ENCODE measurements at places on chromosomes 6 and 20.

DNA sequence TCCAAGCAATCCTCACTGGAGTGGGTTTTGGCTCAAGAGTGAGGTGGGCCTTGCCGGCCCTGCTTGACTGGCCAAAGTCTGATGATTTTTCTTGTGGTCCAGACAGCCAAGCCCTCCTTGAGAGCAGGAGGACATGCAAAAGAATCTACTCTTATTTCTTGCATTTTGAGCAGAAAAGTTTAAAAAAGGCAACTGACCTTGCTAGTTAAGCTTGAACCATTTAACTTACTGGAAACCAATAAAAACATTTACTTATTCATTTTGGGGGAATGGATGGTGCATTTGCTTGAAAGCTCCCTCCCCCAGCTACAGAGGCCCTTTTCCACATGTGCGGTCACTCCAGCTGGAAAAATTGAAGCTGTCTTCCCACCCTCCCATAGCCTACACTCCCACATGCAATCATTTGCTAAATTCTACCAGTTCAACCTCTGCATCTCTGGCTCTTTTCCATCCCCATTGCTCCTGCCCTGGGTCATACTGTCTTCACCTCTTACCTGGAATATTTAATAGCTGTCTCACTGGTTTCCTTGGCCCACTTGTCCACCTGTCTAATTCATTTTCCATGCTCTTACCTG is 527.9 kb downstream of the DHX35 start:
- no peak for DNase-seq

- no peak for DNase-seq
Measured at GRCh38 chr20:8039042-8039441, 19.5 kb upstream of the TMX4 start.

DNA sequence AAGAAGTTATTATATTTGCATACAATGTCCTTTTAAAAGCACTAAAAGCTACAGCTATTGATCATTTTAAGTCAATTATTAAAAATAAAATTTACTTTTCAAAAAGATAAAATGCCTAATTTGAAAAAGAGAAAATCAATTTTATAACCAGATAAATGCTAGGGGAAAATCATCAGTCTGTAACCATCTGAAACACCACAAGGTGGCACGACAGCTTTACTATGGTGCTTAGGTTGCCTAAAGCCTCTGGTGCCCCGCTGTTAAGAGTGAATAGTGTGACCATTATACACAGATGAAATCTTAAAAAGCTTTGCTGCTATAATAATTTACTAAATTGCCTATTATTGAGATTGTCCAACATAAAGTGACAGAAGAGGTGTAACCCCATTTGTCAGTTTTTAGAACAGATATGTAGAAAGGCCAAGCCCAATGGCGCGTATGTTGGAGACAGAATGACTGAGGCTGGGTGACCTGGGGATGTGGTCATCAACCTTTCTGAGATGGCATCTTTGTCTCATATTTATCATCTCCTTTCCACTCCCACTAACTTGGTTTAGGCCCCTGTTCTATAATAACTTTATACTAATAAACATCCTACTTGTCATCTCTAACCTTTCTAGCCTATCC is 100.8 kb downstream of the MOXD1 start:
- DNase-seq = no peak

DNA sequence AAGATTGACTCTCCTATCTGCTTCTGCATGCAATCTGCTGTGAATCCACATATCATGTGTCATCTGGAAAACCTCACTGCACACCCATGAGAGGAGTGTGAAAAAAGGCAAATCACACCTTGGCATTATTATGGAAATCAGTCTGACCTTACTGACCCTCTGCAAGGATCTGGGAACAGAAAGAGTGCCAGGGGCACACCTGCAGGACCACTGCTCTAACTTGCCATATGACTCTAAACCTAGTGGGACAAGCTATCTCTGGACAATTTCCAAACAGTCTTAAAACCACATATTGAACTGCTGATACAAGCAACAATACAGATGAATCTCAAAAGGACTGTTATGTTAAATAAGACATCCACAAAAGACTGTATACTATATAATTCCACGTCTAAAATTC is 50.3 kb downstream of the ABHD12 start:
- DNase-seq = no peak

DNA sequence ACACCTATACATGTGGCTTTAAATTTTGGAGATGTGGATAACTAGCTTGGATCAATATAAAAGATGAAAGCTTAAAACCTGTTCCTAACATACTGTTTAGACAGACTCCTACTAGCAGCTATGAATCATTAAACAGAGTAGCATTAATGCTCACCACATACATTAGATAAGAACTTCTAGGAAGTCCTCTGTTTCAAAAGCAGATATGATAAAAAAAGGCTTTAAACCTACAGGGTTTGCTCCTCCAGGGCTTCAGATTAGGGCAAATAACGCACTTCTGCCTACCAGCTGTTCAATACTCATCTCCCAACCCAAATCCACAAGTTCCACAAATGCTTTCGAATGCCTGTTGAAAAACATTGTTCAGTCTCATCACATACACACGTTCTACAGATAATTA is 1.5 kb downstream of the REPS1 start:
- DNase-seq = no peak

DNA sequence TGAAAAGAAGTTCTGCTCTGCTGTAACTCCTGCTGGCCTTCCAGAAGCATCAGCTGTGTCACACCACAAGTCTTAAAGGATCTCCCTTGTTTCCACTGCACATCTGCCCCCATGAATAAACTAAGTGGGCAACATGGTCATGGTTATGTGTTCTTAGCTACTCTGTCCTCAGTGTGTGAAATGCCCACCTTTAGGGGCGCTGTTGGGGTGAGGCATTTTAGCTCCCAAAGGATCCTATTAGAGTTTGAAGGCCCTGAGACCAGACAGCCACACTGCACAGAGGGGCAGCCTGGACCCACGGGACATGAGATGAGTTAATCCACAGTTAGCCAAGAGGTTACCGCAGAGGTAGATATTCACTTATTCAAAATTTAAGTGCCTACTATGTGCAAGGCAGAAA is 294.3 kb upstream of the QKI start:
- no peak for DNase-seq

- no peak for DNase-seq
Measured at GRCh38 chr6:90049295-90049694, 155.0 kb downstream of the GJA10 start.

- no peak for DNase-seq
Measured at GRCh38 chr6:47852727-47853126, 70.9 kb downstream of the OPN5 start.

DNA sequence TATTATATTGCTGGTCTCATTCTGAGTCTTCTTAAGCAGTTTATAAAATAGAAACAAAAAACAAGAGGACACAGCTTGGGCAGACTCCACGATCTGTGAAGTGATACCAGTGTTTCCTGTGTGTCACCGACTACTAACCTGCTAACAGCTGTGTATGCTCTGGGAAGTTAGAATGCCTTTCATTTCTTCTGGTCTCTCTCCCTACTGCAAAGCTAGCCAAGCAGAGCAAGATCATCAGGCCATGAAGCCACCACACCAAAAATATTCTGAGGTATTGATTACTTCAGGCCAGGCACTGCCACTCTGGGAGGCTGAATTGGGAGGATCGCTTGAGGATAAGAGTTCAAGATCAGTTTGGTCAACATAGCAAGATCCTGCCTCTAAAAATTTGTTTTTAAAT is 46.9 kb upstream of the SMIM29 start:
- DNase-seq = no peak

DNA sequence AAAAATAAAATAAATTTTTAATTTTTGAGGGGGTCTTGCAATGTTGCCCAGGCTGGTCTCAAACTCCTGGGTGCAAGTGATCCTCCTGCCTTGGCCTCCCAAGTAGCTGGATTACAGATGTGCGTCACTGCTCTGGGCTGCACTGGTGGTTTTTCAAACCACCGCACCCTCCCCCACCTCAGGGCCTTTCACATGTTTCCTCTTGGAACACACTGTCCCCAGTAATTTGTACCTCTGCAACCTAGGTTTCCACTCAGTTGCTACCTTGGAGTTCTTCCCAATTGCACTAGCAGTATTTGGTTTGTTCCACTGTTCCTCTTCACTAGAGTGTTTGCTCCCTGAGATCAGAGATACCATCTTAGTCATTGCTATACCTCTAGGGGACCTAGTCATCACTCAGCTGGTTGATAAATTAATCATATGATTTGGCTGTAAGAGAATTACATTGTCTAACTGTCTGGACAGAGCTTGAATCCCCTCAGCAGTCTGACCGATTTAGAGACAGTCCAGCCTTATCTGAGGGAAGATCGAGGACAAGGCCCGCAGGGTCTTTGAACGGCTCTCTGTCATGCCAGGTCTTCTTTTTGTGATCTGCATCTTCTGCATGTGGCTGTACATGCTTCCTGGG is 32.0 kb downstream of the CEP43 start:
- DNase-seq = no peak

GRCh38 chr6:140046016-140046632 is 671.7 kb upstream of the CITED2 start:
- DNase-seq = no peak

DNA sequence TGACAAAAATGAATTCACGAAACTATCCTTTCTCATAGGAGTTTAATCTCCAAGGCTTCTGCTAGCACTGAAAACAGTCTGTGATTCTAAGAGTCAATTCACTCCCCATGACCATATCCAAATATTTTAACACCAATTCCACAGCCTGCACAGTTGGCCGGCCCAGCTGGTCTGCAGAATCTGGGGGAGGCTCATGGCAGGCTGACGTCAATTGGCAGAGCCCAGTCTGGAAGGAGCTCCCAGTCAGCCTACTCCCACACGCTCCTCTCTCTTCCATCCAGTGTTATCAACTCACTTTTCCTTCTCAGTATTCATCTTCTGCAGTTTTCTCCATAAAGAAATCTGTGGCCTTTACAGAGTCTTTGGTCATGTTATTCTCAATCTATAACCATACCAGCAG is 111.0 kb downstream of the TBXT start:
- no peak for DNase-seq

DNA sequence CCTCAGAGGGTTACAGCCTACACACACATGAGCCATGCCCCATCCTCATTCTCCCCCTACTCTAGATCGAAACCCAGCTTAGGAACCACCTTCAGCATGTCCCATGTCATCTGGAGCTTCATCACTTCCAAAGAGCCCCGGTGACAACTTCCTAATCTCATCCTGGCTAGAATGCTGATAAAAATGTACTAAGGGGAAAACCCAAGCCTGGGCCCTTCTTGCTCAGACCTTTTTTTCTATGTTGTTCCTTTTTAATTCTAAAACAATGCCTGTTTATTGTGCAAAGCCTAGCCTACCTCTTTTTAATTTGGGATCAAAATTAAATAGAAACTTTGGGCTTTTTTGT is 44.1 kb upstream of the NT5E start:
- no peak for DNase-seq

DNA sequence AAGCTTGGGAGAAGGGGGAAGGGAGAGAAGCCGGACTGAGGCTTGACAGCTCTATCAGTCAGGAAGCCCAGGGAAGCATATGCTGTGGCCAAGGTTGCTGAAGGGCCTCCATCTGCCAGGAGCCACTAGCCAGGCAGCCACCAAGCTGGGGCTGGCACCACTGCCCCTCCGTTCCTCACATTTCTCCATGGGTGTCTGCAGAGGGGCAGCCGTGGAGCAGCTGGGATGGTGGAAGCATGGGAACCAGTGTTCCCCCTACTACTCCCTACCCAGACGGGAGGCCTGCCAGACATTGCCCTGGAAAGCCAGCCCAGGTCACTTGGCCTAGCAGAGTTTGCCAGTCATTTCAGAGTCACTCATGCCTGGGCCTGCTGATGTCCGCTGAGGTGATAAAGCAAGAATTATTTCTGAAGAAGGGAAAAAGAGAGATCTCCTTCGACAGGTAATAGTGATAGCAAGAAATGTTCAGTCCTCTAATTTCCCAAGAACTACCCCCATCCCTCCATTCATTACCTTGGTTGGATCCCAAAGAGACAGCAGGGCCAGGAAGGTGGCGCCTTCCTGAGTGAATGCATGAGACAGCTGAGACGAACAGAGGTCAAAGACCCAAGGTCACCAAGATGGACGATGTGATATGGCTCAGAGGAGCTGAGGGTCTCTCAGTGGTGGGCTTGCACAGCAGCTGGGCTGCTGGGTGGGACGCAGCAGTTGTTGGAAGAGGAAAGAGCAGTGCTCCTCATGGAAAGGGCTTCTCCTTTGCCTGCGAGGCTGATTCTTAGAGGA is 21.9 kb downstream of the SNPH start:
- DNase-seq = no peak

DNA sequence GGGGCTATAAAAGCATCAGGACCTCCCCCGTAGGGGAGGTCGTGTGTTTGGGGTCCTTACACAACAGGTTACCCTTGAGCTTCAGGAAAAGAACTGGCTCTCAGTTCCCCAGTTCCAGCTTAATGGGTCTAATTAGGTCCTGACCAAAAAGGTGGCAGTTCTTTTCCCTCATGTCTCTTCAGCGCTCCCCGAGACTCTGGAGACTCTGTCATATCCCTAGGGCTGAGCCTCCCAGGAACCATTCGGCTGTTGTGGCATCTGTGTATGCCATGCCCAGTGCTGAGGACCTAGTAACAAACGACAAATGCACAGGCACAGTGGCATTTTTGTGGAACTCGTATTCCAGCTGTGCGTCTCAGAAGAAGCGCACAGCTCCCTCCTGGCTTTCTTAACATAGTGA is 14.6 kb downstream of the PRDM1 start:
- no peak for DNase-seq

DNA sequence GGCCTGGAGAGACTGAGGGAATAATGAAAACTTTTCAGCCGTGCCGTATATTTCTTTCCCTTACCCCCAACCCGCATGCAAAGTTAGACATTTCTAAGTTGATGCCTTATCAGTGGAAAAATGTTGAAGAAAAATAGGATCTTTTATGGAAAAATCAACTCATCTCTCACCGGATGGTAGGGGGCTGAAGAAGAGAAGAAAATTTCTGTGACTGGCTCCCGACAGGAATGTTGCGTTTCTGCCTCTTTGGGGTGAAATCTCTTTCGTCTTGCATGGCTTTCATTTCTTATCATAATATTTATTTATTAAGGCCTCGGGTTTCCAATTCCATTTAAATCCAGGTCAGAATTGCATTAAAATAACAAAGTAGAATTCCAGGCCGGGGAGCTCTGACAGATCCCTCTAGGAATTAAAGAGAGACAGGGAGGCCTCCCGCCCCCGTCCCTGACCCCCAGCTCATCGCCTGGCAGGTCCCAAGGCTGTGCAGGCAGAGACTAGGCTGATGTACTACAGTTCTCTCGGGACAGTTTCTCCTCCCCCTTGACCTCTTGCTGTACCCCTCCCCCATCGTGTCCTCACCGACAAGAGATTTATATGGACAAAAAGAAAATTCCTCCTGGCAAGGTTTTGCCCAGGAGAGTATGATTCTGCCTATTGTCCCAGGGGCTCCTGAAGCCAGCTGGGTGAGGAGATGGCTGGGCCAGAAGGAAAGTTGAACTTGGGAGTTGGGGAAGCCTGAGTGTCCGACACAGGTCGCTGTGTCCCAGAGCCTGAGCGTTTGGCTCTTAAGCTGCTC is 1.3 kb downstream of the SCUBE3 start:
- no peak for DNase-seq

- DNase-seq = no peak
Measured at GRCh38 chr6:48101290-48101689, 9.7 kb downstream of the PTCHD4 start.

GRCh38 chr6:39508515-39508914 is 186.0 kb upstream of the KCNK16 start:
- DNase-seq = no peak
